ENCODE measurements at places on chromosomes 3 and 15.

GRCh38 chr15:76208786-76209424 lies 102.4 kb downstream of the ETFA start:
- H3K4me3 ChIP-seq: no peak overlapping the region
- no peaks in the 10 kb centered on the region for H3K36me3 ChIP-seq
- no peak for DNase-seq
- H3K27me3 ChIP-seq: no peaks in the 10 kb centered on the region
- H3K4me1 ChIP-seq: no peaks in the 10 kb centered on the region

- no peak overlapping the region for H3K4me3 ChIP-seq
- no peak overlapping the region for H3K27ac ChIP-seq
- no peaks in the 10 kb centered on the region for H3K36me3 ChIP-seq
- peaks cover 11% of the 10 kb centered on the region for H3K4me1 ChIP-seq
- no peaks in the 10 kb centered on the region for H3K27me3 ChIP-seq
Observed at GRCh38 chr15:101620671-101621070, 31.5 kb downstream of the TM2D3 start.

GRCh38 chr15:35514759-35515158 lies 31.2 kb downstream of the DPH6 start:
- no peak for DNase-seq
- H3K27ac ChIP-seq: no peak overlapping the region
- H3K4me3 ChIP-seq: no peak overlapping the region
- H3K27me3 ChIP-seq: no peaks in the 10 kb centered on the region
- peaks cover under 1% of the 10 kb centered on the region for H3K4me1 ChIP-seq

GRCh38 chr3:195072916-195073564 lies 197.9 kb downstream of the XXYLT1 start:
- H3K36me3 ChIP-seq: peaks cover 23% of the 10 kb centered on the region
- no peak overlapping the region for H3K27ac ChIP-seq
- no peak for DNase-seq
- no peaks in the 10 kb centered on the region for H3K27me3 ChIP-seq
- no peaks in the 10 kb centered on the region for H3K4me1 ChIP-seq

DNA sequence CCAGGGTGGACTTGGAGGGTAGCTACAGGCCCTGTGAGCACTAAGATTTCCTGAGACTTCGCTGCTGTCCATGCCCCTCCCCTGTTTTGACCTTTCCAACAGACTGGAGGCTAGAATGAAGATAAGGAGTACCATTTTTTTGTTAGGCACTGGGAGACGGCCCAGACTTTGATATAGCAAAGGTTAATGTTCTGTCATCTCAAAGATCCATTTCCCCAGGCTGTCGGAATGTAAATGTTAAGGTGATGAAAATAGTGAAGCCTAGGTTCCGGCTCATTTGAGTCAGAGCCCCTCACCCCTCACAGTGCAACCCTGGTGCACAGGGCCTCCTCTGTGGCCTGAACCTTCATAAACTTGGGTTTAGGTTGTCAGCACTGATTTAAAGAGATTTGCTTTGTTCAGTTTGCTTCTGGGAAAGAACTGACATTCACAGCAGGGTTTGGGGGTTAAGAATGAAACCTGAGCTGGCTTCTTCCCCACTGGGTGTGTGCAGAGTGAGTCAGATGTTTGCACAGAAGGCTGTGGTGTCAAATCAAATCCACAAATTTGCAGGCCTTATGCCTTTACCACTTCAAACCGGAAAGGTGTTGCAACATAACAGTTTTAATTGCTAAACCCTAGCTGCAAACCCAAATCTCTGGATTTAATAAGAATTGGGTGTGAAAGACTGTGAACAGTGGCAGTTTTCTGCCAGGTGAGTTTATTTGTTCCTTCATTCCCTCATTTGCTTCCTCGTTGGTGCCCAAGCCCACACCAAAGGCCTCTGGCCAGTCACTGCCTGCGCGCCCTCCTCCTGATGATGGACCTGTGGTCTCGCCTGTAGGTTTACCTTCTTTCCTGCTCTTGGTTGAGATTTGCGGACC lies 20.6 kb upstream of the KCTD6 start:
- no peaks in the 10 kb centered on the region for H3K36me3 ChIP-seq
- peak overlapping the region; percentile 21 for H3K27ac ChIP-seq
- H3K4me1 ChIP-seq: peaks cover 18% of the 10 kb centered on the region
- no peaks in the 10 kb centered on the region for H3K27me3 ChIP-seq
- no peak overlapping the region for H3K4me3 ChIP-seq

DNA sequence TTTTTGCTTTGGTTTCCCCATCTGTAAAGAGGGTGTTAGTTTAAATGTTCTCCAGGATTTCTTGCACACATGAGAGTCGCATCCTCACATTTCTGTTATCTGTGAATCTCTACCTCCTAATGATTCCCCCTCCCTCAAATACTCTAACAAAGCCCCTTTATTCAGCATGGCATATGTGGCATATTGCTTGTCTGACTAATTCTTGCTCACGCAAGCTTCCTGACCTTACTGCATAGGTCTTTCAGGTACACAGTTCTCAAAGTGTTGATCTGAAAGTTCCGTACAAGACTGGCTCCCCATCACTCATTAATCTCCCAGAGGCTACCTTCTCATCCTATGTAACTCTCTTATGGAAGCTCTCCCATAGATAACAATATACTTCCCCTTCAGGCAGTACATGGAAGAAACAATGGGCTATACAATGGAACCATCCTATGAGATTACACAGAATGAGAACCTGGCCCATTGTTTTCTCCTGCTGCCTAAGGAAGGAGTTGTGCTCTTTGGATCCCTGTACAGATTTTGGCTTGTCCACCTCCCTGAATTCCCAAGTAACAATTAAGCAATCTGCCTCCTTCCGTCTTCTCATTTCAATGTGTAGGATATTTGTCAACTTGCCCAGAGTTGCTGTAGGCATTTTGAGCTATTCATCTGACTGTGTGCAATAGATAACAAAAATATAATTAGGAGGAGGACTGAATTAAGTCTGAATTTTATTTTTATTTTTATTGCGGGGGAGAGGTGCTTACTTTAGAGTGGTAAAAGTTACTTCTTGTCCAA lies 51.0 kb downstream of the PPARG start:
- no peak overlapping the region for H3K27ac ChIP-seq
- no peaks in the 10 kb centered on the region for H3K4me1 ChIP-seq
- no peak for DNase-seq
- H3K36me3 ChIP-seq: no peaks in the 10 kb centered on the region
- H3K27me3 ChIP-seq: no peaks in the 10 kb centered on the region

- peaks cover 6% of the 10 kb centered on the region for H3K4me1 ChIP-seq
- H3K36me3 ChIP-seq: no peaks in the 10 kb centered on the region
- H3K27ac ChIP-seq: no peak overlapping the region
- H3K27me3 ChIP-seq: peaks cover 85% of the 10 kb centered on the region
- peak overlapping the region; percentile 46 for H3K4me3 ChIP-seq
Observed at GRCh38 chr15:79432345-79433275, 474 bp downstream of the MINAR1 start.

GRCh38 chr3:173770011-173770410 lies 372.5 kb downstream of the NLGN1 start:
- H3K27ac ChIP-seq: no peak overlapping the region
- peaks cover 5% of the 10 kb centered on the region for H3K4me1 ChIP-seq
- DNase-seq: no peak
- no peaks in the 10 kb centered on the region for H3K36me3 ChIP-seq

DNA sequence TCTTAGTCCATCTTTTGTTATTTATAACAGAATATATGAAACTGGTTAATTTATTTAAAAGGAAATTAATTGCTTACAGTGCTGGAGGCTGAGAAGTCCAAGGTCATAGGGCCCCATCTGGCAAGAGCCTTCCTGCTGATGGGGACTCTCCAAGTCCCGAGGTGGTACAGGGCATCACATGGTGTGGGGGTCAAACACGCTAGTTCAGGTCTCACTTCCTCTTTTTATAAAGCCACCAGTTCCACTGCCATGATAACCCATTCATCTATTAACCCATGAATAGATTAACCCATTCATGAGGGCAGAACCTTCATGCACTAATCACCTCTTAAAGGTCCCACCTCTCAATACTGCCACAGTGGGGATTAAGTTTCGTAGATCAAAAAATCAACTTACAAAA lies 659.3 kb downstream of the NAALADL2 start:
- H3K4me1 ChIP-seq: no peaks in the 10 kb centered on the region
- no peak overlapping the region for H3K27ac ChIP-seq
- no peak overlapping the region for H3K4me3 ChIP-seq
- no peaks in the 10 kb centered on the region for H3K27me3 ChIP-seq

DNA sequence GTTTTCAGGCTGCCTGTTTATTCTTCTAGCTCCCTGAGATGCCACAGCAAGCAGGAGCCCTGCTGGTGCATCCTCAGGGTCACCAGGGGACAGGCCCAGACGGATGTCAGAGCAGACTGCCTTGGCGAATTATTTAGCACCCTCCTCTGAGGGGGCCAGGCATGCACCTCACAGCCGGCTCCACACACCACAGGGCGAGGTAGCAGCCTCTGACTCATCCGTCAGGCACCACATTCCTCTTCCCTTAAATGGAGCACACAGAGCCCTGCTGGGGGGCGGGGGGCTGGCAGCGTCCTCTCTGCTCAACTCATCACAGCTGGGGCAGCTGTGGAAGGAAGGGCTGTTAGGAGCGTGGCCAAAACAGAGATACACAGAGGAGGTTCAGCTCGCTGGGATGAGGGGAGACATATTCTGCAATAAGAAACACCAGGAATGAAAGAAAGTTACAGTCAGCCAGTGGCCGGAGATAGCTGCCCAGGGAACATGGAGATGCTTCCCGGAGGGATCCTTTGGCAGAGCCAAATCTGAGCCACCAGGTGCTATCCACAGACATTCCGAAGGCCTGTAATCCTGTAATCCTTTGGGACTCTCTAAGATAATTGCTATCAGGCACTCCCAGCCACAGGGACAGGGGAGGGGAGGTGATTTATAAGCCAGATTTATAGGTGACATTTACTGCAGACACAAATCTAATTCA lies 13.9 kb upstream of the PRICKLE2 start:
- peak overlapping the region; percentile 49 for H3K27ac ChIP-seq
- H3K36me3 ChIP-seq: no peaks in the 10 kb centered on the region
- H3K27me3 ChIP-seq: no peaks in the 10 kb centered on the region
- H3K4me3 ChIP-seq: no peak overlapping the region
- peaks cover 14% of the 10 kb centered on the region for H3K4me1 ChIP-seq

GRCh38 chr3:143276592-143276991 lies 157.0 kb downstream of the CHST2 start:
- no peaks in the 10 kb centered on the region for H3K27me3 ChIP-seq
- H3K4me3 ChIP-seq: no peak overlapping the region
- H3K4me1 ChIP-seq: no peaks in the 10 kb centered on the region
- no peaks in the 10 kb centered on the region for H3K36me3 ChIP-seq
- no peak for DNase-seq

GRCh38 chr3:47394881-47395280 lies 14.1 kb downstream of the PTPN23 start:
- H3K36me3 ChIP-seq: peaks cover 53% of the 10 kb centered on the region
- no peak overlapping the region for H3K27ac ChIP-seq
- no peak overlapping the region for H3K4me3 ChIP-seq
- DNase-seq: no peak
- no peaks in the 10 kb centered on the region for H3K27me3 ChIP-seq

DNA sequence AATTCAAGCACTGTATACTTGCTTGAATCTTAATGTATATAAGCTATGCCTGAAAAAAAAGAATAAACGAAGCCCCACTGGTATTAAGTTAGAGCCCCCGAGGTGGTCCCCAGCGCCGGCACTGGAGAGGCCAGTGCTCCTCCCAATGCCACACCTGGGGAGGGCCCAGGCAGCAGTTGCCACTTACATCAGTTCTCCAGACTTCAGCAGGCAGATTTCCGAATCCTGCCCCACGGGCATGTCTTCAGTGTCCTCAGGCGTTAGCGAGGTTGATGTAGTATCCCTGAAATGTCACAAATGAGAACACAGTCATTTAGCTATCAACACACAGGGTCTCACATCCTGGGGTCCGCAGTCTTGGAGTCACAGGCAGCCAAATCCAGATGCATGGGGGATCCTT lies 7.0 kb upstream of the CXCR6 start:
- H3K4me1 ChIP-seq: no peaks in the 10 kb centered on the region
- H3K27ac ChIP-seq: no peak overlapping the region
- H3K36me3 ChIP-seq: peaks cover 8% of the 10 kb centered on the region

All from neuronal stem cell (in vitro differentiated cells).